Activated CD4-positive, alpha-beta T cell treated with anti-CD3 and anti-CD28 coated beads for 1 hour (primary cell): ENCODE measurements at places on chromosomes 1 and 21.

DNA sequence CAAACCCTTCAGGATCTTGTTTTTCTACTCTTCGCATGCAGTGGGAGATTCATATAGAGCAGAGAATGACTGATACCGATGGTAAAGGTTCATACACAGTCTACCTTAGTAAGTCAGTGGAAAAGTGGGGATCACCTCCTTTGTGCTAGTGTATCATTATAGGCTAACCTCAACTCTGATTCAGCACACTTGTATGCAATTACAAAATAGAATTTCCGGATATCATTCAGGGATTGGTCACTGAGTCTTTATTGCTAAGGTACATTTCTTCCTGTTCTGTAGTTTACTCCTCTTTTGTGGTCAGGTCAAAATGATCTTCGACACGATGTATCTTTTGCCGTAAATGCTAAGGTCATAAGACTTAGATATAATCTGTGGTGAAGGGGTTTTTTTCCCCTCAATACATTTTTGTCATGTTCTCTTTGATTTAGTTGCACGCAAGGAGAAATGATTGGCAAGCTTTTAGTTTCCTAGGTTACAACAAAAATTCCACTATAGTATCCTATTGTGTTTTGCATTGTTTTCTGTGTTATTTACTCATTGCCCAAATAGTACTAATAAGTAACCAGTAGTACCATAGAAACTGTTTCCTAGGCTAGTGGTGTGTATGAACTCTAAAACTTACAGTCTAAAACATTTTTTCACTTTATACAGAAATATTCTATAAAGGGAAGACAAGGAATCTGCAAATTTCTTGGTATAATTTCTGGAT lies 35.7 kb upstream of the PLA2G4A start:
- no peak for DNase-seq

DNA sequence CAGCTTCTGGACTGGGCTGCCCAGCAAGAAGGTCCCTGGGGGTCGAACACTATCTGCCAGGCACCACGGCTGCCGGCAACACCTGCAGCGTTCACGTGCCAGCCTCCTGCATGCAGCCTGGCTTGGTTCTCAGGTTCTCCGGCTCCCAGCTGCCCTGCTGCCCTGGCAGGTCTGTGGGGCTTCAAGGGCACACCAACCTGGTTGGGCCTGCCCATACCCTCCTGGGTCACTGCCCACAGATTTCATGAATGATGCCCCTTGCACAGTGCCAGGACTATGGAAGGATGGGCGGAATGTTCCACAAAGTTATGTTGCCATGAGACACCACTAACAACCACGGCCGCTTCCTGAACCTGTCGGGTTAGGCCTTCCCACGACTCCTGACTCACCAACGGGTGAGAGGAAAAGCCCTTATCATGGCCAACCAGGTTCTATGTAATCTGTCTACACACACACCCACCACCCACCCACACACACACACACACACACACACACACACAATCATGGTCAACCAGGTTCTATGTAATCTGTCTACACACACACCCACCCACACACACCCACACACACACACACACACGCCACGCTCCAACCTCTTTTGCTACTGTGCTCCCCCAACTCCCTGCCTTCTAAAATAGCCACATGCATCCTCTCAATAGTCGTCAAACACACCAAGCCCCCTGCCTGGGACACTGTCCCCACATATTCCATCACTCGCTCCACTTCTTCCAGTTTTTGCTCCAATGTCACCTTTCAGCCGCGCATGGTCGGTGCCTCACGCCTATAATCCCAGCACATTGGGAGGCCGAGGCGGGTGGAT lies 32.2 kb downstream of the HSPG2 start:
- DNase-seq, result no peak

DNA sequence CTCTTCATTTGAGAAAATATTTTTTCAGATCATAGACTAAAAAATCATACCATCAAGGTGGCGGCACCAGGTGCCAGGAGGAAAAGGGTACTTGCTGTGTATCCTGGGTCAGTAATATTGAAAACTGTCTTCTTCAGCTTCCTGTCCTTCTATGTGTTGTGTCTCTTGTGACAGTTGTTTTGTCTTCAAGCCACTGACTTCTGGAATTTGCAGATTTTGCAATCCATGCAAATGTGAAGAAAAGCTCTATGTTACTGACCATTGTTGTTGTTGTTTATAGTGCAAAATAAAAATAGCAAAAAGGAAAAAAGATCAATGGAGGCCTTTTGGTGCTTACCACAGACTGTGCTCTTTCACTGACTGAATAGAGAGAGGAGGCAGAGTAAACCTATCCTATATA lies 83.2 kb upstream of the RHOU start:
- no peak for DNase-seq

- no peak for DNase-seq
Observed at GRCh38 chr21:45740491-45741357, 97.2 kb downstream of the PCBP3 start.

DNA sequence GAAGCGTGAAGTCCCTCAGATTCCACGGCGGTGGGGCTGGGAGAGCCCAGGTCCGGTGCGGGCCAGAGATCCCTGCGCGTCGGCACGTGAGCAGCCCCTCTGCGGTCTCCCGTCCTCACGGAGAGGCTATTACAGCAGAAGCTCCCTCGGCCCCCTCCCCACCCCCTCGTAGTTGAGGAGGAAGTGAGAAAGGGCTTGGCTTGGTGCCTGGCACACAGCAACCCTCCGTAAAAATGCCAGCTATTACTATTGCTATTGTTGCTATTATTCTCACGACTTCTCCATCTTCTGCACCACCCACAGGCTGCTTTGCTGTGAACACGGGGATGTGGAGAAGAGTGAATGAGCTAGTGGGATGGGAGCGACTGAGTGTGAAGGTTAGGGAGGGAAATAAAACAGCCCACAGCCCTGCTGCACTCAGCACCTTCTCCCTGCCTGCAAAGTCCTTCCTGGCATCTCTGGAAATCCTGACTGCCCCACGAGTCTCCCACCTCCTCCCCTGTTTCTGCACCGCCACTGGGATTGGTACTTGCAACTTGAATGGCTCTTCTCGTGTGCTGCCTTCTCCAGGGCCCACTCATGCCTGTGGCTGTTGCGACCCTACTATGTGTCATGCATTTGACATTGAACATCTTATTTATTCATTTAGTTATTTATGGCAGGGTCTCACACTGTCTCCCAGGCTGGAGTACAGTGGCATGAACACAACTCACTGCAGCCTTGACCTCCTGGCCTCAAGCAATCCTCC lies 26.6 kb downstream of the ZBTB18 start:
- DNase-seq, result no peak

DNA sequence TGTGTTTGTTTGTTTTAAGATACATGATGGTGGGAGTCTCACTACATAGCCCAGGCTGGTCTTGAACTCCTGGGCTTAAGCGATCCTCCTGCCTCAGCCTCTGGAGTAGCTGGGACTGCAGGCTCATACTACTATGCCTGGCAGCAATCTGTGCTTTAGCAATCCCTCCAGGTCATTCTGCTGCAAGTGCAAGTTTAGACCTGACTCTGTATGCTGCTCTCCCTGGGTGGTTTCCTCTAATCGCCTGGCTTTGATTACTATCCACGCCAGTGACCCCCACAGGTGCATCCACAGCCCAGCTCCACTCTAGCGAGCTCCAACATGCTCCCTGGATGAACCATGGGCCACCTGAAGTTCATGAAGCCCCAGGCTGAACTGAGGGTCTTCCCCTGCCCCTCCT lies 15.5 kb upstream of the PABPC4 start:
- no peak for DNase-seq

GRCh38 chr1:172485626-172486025 lies 41.8 kb upstream of the PIGC start:
- DNase-seq, result no peak

GRCh38 chr21:36188937-36189336 lies 32.3 kb downstream of the DOP1B start:
- DNase-seq, result no peak

- no peak for DNase-seq
Observed at GRCh38 chr1:109208836-109209463, 4.8 kb upstream of the SARS1 start.
